T-helper 17 cell (primary cell): ENCODE measurements at places on chromosomes 5 and 9. TPM values are rescaled to one million over a fixed set of nuclear protein-coding genes. Genes with fewer than 3 reads are reported as not detected.
A peak's percentile ranks its signal among the peaks of the same experiment; 100 is the strongest.

GRCh38 chr9:85895685-85896084 lies 45.3 kb upstream of the NAA35 start:
- H3K36me3 ChIP-seq = no peaks in the 10 kb centered on the region
- no peak overlapping the region for H3K27ac ChIP-seq
- H3K4me3 ChIP-seq = no peak overlapping the region

- peaks cover 25% of the 10 kb centered on the region for H3K27me3 ChIP-seq
- peaks cover 3% of the 10 kb centered on the region for H3K4me1 ChIP-seq
- no peaks in the 10 kb centered on the region for H3K36me3 ChIP-seq
- no peak overlapping the region for H3K4me3 ChIP-seq
- DNase-seq = no peak
Measured at GRCh38 chr5:178331491-178331996, 98.9 kb upstream of the PHYKPL start.

DNA sequence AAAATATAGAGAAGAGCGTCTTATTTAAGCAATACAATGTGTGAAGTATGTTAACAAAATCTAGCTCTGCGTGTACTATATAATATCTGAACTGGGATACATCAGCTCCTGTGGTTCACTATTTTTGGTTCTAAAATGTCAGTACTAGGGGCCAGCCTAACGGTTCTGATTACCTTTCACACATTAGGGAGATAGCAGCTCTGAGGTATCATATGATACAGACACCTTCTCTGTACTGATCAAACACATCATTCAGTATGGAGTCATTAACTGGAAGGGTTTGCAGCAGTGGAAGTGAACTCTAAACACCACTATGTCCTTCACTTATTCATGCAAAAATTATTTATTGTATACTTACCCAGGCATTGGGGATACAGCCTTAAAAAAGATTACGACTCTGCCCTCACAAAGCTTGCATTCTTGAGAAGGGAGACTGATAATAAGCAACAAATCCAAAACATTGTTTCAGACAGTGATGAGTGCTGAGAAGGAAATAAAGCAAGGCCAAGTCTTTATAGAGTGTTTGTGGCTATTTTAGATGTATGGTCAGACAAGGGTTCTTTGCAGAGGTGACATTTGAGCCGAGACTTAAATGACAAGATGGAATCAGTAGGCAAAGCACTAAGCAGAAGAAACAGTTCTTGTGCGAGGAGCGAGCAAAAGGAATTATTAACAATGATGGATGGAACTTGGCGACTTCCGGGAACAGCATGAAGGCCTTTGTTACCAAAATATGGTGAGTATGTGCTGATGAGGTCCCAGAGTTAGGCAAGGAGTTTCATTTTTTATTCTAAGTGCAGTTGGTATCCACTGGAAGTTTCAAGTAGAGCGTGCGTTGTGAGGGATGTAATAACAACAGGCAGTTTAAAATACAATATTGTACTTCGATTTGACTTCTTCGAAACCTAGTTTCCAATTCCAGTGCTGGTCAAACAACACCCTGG lies 1.8 kb upstream of the LNPEP start:
- H3K36me3 ChIP-seq = no peaks in the 10 kb centered on the region
- H3K27ac ChIP-seq = peak overlapping the region; percentile 98
- DNase-seq = no peak
- peak overlapping the region; percentile 96 for H3K4me3 ChIP-seq

DNA sequence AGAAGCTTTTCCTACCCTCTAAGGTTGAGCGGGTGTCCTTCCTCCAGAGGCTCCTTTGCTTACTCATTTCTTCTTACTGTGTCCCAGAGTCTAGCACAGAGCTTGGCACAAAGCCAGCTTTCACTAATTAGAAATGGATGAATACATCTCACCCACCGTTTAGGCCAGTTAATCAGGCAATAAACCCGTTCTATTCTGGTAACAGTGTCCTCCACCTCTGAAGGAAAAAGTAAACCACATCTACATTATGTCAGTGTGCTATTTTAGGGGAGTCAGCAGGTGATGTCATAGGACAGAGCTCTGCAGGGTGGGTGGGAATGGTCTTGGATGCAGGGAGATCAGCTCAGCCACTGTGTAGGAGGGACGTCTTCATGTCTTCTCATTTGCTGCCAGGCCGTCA lies 109.2 kb downstream of the OSTF1 start:
- peaks cover 20% of the 10 kb centered on the region for H3K4me1 ChIP-seq
- peak overlapping the region; percentile 91 for H3K27ac ChIP-seq
- no peak for DNase-seq
- peaks cover 6% of the 10 kb centered on the region for H3K36me3 ChIP-seq

- peaks cover 7% of the 10 kb centered on the region for H3K27me3 ChIP-seq
- DNase-seq = no peak
- peaks cover 3% of the 10 kb centered on the region for H3K36me3 ChIP-seq
- peaks cover 7% of the 10 kb centered on the region for H3K4me1 ChIP-seq
- peak overlapping the region; percentile 27 for H3K27ac ChIP-seq
Measured at GRCh38 chr5:14958188-14958587, 86.6 kb upstream of the ANKH start.

DNA sequence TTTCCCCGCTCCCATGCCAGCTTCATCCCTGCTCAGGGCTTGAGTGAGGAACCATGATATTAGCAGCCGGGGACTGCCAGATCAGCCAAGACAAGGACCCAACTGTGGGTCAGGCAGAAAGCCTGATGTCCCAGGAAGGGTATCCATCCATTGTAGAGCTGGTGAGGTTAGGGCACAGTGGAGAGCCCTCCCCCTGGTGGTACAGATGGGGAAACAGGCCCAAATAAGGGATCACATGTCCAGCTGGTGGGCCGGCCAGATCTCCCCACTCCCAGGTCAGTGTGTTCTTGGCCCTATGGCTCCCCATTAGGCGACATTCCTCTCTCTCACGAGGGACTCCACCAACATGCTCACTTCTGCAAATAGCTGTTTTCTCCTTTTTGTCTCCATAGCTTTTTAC lies 9.0 kb downstream of the CDX1 start:
- peaks cover 57% of the 10 kb centered on the region for H3K27me3 ChIP-seq
- peaks cover 3% of the 10 kb centered on the region for H3K4me1 ChIP-seq
- H3K36me3 ChIP-seq = peaks cover 5% of the 10 kb centered on the region
- no peak overlapping the region for H3K4me3 ChIP-seq
- DNase-seq = no peak
- H3K27ac ChIP-seq = no peak overlapping the region

DNA sequence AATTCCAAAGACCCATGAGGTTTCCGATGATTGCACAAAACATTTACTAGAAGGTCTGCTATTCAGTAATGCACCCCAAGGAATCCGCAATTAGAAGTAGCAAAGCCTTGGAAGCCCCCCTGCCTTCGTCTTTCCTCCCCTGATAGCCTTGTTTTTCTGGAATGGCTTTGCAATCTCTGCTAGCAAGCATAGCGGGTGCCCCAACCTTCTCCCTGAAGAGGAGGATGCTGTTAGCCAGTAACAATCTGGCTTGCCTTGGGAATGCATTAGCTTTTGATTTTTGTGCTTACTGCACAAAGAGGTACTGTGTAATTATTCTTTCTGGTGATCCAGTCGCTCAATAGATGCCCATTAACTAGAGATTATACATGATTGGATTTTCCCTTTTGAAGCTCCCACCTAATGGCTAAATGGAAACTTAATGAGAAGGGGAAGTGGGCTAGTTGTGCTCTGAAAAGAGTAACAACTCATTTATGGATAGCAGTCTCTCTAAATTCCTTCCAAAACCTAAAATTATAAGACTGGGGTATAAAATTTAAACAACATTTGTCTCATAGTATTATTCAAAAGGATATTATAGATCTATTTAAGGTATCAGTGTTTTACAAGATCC lies 91.6 kb downstream of the FBXW11 start:
- no peaks in the 10 kb centered on the region for H3K27me3 ChIP-seq
- DNase-seq = no peak
- H3K4me1 ChIP-seq = peaks cover 38% of the 10 kb centered on the region
- H3K27ac ChIP-seq = peak overlapping the region; percentile 75
- no peaks in the 10 kb centered on the region for H3K36me3 ChIP-seq
- no peak overlapping the region for H3K4me3 ChIP-seq

DNA sequence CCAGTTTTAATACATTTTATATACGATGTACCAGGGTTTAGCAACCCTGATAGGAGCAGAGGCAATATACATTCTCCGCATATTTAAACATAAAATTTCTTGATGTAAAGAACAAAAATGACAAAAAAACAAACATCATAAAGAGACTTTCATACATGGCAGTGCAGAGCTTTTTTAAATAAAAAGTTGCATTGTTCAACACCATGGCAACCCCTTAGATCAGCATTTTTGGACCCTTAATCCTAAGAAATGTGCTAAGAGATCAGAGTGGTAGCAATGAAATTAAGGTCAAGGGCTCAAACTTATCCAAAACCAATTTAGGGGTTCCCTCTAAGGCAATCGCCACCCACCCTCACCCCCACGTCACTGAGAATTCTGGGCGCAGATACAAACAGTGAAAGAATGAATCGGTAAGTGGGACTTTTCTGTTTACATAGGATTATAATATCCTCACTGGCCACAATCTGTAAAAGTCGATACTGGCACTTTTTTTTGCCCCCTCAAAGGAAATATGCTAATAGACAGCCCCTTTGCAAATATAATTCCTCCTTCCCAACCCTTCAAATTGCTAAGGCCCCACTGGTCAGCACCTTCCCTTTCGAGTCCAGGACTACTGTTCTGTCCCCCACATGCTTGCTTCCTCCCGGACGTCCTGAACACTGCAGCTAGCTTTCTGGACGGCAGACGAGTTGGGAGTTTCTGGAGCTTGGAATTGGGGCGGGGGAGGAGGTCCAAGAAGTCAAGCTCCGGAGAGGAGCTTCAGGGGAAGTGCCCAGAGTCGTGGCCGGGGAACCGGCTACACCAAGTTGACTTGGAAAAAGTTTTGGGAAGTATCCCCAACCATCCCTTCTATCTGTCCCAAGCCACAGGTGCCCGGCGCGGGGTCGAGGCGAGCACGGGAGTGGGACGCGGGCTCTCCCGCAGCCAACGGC lies 2.2 kb downstream of the GAS1 start:
- no peaks in the 10 kb centered on the region for H3K36me3 ChIP-seq
- DNase-seq = no peak
- H3K27me3 ChIP-seq = peaks cover 37% of the 10 kb centered on the region
- H3K4me1 ChIP-seq = peaks cover 9% of the 10 kb centered on the region

DNA sequence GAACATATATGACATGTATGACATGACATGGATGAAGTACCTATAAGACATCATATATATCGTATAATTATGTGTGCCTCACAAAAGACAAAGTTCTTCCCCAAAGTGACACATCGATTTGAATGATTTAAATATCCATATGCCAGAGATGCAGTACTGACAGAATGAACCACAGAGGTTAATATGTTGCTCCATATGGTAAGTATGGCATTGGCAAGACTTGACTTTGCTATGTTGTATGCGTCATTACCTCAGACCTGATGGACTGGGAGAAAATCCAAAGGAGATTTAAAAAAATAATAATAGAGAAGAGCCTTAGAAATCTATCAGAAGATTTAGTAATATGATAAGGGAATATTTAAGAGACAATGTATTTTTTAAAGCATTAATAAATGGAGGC lies 263.2 kb downstream of the PJA2 start:
- H3K27ac ChIP-seq = no peak overlapping the region
- no peaks in the 10 kb centered on the region for H3K27me3 ChIP-seq
- H3K4me3 ChIP-seq = no peak overlapping the region
- no peak for DNase-seq
- no peaks in the 10 kb centered on the region for H3K36me3 ChIP-seq

GRCh38 chr5:175230299-175230698 lies 213.7 kb downstream of the DRD1 start:
- H3K27ac ChIP-seq = no peak overlapping the region
- H3K36me3 ChIP-seq = peaks cover 2% of the 10 kb centered on the region
- DNase-seq = no peak
- H3K4me1 ChIP-seq = no peaks in the 10 kb centered on the region
- H3K4me3 ChIP-seq = no peak overlapping the region

GRCh38 chr5:173231996-173232498 lies 3.0 kb downstream of the NKX2-5 start:
- no peak for DNase-seq
- H3K27ac ChIP-seq = no peak overlapping the region
- H3K4me1 ChIP-seq = peaks cover 28% of the 10 kb centered on the region
- H3K36me3 ChIP-seq = peaks cover 8% of the 10 kb centered on the region
- H3K4me3 ChIP-seq = no peak overlapping the region
- peaks cover 92% of the 10 kb centered on the region for H3K27me3 ChIP-seq

GRCh38 chr5:10556289-10556807 lies 7.5 kb upstream of the ANKRD33B start:
- H3K4me3 ChIP-seq = no peak overlapping the region
- peaks cover 19% of the 10 kb centered on the region for H3K4me1 ChIP-seq

- H3K27me3 ChIP-seq = peaks cover 20% of the 10 kb centered on the region
- H3K27ac ChIP-seq = no peak overlapping the region
- no peaks in the 10 kb centered on the region for H3K4me1 ChIP-seq
- H3K36me3 ChIP-seq = no peaks in the 10 kb centered on the region
- H3K4me3 ChIP-seq = no peak overlapping the region
Measured at GRCh38 chr5:136276946-136277345, 84.0 kb upstream of the SMIM32 start.

DNA sequence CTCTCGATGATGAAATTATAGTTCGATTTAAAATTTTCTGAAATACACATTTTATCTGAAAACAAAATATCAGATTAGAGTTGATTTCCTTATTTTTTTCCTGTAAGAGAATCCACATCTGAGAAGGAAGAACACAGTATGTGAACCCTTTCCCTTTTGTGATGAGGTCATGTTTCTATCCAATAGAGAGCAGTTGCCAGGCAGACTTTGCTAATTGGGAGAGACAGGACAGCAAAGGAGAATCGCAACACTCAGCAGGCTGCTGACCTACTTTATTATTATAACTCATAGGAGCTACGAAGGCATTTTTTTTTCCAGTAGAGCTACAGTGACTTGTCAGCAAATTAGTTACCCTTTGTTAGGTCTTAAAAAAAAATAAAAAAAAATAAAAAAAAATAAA lies 242.1 kb downstream of the HCN1 start:
- no peaks in the 10 kb centered on the region for H3K4me1 ChIP-seq
- DNase-seq = no peak
- no peak overlapping the region for H3K4me3 ChIP-seq
- H3K27ac ChIP-seq = no peak overlapping the region

- H3K4me3 ChIP-seq = no peak overlapping the region
- H3K36me3 ChIP-seq = no peaks in the 10 kb centered on the region
- no peak overlapping the region for H3K27ac ChIP-seq
- DNase-seq = no peak
- H3K27me3 ChIP-seq = no peaks in the 10 kb centered on the region
- no peaks in the 10 kb centered on the region for H3K4me1 ChIP-seq
Measured at GRCh38 chr5:144422018-144422727, 251.5 kb downstream of the KCTD16 start.

- no peaks in the 10 kb centered on the region for H3K4me1 ChIP-seq
- no peak overlapping the region for H3K4me3 ChIP-seq
- no peak for DNase-seq
- H3K27ac ChIP-seq = no peak overlapping the region
- H3K27me3 ChIP-seq = no peaks in the 10 kb centered on the region
Measured at GRCh38 chr5:135335031-135335828, 63.8 kb downstream of the MACROH2A1 start.

The TGFBI gene
- 8.6 TPM for total RNA-seq

The OCLN gene
- total RNA-seq = 9.0 TPM

The IFNA6 gene
- total RNA-seq = not detected

The PCDHB9 gene
- total RNA-seq = 1.0 TPM

The NAIF1 gene
- 15.2 TPM for total RNA-seq

The NFIB gene
- 0.12 TPM for total RNA-seq

The LCN12 gene
- 2.6 TPM for total RNA-seq
